ENCODE measurements at places on chromosomes 11 and 22.

DNA sequence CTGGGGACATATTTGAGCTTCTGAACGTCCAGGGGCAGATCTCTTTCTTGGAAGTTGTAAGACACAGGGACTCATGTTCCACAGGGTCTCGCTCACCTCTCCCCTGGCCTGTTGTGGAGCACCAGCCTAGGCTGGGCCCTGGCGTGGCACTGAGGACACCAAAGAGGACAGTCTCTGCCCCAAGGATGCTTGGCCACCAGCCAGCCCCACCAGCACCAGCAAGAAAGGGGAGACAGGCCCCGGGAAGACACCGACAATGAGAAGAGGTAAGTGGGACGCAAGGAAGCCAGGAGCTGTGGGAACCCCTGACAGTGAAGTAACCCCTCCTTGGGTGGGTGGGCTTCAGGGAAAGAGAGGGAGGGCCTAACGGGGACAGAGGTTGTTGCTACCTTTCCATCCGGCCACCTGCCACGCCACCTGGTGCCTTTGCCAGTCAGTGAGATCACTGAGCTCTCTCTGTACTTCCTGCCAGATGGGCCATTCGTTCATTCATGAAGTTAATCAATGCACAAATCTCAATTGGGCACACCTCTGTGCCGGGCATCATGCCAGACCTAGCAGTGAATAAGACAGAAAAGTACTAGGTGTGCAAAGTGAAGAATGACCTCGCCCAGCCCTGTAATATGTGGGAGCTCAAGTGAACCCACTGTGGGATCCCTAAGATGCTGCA is 11.1 kb downstream of the APOL5 start:
- no peak for DNase-seq

DNA sequence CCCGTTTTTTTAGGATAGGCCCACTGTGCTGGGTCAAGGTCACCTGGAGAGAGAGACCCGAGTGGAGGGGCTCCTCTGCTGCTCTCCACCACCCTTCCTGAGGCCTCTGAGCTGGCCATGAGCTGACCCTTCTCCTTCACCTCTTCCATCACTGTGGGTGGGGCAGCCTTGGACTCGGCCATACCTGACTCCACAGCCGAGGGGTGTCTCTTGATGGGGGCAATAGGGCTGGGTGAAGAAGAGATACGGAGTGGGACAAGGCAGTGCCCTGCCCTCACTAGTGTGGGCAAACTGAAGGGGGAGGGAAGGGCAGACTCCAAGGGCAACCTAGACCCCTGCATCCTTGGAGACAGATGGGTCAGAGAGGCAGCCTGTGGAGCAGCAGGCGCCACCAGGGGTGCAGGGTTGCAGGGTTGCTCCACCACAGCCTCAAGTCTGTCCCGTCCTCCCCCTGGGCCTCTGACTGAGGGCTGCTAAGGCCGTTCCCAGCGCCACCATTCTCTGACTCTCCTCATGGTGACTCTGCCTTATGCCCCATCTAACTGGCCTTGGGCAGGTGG is 20.1 kb upstream of the NECTIN1 start:
- DNase-seq: no peak

GRCh38 chr11:116478205-116478604 is 294.6 kb downstream of the BUD13 start:
- DNase-seq: no peak

DNA sequence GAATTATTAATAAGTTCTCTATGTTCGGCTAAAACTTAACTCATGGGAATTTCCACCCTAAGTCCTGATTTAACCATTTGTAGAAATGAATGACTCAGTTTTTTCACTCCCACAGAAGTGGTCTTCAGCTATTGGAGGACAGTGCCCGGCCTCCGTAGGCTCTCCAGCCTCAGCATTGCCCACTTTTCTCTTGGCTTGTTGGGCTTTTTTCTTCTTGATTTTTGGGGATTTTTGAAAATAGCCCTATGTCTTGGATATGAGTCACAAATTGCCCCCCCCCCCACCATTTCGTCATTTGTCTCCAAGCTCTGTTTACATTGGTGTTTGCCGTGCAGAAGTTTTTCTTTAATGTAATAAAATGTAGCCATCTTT is 66.7 kb downstream of the PACS1 start:
- no peak for DNase-seq

- no peak for DNase-seq
Observed at GRCh38 chr11:44753961-44754645, 27.3 kb downstream of the TSPAN18 start.

- DNase-seq: no peak
Observed at GRCh38 chr11:44955015-44955738, 4.5 kb upstream of the TP53I11 start.

- DNase-seq: no peak
Observed at GRCh38 chr22:17824457-17824856, 50.2 kb upstream of the BID start.

- no peak for DNase-seq
Observed at GRCh38 chr11:86594746-86595145, 77.7 kb downstream of the ME3 start.

DNA sequence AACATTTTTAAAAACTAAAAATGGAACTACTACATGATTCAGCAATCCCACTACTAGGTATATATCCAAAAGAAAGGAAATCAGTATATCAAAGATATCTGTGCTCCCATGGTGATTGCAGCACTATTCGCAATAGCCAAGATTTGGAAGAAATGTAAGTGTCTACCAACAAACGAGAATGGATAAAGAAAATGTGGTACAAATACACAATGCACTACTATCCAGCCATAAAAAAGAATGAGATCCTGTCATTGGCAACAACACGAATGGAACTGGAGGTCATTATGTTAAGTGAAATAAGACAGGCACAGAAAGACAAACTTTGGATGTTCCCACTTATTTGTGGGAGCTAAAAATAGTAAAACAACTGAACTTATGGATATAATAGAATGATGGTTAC is 575.9 kb upstream of the CCDC90B start:
- no peak for DNase-seq

DNA sequence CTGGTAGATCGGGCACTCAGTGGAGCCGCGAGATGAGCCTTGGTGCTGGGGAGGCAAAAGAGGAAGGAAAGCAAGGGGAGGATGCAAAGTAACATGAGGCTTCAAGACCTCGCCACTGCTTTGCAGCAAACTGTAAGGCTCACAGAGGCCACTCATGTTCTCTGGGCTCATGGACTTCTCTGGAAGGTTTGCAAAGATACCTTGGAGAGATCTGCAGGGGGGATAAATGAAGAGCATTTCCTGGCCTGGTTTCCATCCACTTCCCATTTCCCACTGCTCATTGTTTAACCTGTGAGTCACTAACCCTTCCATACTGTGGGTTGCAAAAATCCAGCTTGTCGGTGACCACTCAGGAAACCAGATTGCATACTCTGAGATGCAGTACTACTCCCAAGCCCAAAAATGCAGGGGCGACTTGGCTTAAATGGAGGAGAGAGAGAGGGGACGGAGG is 38.5 kb downstream of the OSBP2 start:
- no peak for DNase-seq

- no peak for DNase-seq
Observed at GRCh38 chr11:91005458-91005857, 782.6 kb upstream of the CHORDC1 start.

- DNase-seq: no peak
Observed at GRCh38 chr22:19658967-19659804, 55.1 kb upstream of the SEPTIN5 start.

- DNase-seq: no peak
Observed at GRCh38 chr22:46364341-46365165, 29.0 kb downstream of the TRMU start.
